NCI-H187 (cell line): ENCODE measurements at places on chromosomes 3 and 15.
A peak's percentile ranks its signal among the peaks of the same experiment; 100 is the strongest.

- DNase-seq, result no peak
These were observed 1.1 kb upstream of the TRIM71 start for GRCh38 chr3:32816439-32817256.

GRCh38 chr3:172244011-172244410 lies 204.2 kb downstream of the GHSR start:
- no peak for DNase-seq

GRCh38 chr3:194382196-194382891 lies 12.8 kb upstream of the LRRC15 start:
- DNase-seq, result no peak

- DNase-seq, result no peak
These were observed 26.6 kb downstream of the CLDN18 start for GRCh38 chr3:138036572-138036971.

- DNase-seq, result no peak
These were observed 63.2 kb downstream of the ILDR1 start for GRCh38 chr3:121958801-121959200.

DNA sequence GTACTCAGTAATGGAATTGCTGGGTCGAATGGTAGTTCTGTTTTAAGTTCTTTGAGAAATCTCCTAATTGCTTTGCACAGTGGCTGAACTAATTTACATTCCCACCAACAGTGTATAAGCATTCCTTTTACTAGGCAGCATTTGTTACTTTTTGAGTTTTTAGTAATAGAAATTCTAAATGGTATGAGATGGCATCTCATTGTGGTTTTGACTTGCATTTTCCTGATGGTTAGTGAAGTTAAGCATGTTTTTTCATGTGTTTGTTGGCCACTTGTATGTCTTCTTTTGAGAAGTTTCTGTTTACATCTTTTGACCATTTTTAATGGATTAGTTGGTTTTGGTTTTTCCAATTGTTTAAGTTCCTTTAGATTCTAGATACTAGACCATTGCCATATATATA lies 28.4 kb downstream of the TP63 start:
- DNase-seq, result no peak

- peak; percentile 2 for DNase-seq
These were observed 195.2 kb upstream of the DPPA4 start for GRCh38 chr3:109532257-109533216.

DNA sequence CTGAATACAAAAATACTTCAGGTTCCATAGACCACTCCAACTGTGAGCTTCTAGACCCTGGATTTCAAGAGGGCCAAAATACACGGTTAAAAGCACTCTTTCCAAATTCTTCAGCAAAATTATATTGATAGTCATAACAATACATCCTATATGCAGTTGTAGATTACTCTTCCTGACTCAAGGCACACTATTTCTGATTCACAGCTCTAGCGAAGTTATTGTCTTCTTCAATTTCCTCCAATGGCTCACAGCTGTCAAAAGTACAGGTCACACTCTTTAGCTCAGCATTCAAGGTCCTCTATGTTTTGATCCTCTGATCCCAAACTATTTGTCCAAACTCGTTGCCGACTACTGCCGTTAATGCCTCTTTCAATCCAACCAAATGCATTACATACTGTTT lies 13.5 kb upstream of the CCDC80 start:
- DNase-seq, result no peak

DNA sequence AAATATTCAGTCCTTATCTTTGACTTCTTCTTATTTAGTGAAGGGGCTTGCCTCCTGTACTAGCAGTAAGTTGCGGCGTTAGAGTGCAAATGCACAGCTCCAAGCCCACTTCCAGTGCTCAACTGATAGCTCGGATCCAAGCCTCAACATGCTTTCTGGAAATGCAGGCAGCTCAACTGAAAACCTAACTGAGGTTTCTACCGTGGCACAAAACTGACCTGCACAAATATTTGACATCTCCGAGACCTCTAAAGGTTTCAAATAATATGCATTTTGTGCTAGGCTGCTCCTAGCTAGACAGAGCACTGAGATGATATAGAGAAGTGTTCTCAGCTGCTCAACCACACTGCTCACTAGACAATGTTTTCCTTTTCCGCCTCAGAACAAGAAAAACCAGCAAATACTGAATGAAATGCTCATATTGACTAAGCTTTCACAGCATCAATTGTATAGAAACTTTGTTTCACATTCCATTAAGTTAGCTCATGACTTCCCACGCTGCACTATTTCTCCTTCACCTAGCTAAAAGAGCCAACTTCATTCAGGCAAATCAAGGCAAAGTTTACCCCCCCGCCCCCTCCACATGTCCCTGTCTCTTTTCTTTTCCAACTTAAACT lies 822 bp downstream of the ZNF385D start:
- DNase-seq, result no peak

DNA sequence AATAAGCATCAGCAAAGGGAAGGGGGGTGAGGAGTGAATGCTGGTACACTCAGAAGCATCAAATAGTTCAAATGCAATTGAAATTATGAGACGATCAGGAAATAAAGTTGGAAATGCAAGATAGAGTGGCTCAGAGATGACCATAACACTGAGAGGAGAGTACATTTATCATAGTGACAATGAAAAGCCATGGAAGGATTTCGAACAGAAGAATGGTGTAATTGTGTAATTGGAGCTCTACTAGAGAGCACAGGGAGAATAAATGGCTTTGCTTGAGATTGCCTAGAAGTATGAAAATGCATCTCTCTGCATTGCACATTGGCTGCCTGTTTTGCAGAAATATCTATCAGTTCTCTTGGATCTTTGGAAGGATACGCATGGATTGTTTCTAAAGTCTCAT lies 163.3 kb downstream of the TP63 start:
- DNase-seq, result no peak

GRCh38 chr15:40333922-40334492 lies 6.7 kb downstream of the CCDC9B start:
- no peak for DNase-seq

DNA sequence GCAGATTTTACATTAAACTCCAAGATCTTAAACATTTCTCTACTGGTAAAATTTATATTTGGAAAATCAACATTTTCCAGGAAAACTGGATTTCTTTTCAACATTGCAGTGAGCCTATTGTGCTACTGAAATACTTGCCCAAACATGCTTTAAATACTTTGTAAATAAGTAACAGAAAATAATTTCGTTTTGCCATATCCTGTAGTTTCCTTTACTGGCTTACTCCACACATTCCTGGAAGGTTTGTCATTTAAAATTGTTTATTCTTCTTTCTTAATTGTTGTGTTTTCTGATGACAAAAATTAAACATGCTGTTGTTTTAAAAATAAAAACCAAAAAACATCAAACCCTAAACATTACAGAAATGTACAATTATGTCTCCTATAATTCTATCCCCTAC lies 22.0 kb downstream of the ACAD11 start:
- DNase-seq, result no peak

DNA sequence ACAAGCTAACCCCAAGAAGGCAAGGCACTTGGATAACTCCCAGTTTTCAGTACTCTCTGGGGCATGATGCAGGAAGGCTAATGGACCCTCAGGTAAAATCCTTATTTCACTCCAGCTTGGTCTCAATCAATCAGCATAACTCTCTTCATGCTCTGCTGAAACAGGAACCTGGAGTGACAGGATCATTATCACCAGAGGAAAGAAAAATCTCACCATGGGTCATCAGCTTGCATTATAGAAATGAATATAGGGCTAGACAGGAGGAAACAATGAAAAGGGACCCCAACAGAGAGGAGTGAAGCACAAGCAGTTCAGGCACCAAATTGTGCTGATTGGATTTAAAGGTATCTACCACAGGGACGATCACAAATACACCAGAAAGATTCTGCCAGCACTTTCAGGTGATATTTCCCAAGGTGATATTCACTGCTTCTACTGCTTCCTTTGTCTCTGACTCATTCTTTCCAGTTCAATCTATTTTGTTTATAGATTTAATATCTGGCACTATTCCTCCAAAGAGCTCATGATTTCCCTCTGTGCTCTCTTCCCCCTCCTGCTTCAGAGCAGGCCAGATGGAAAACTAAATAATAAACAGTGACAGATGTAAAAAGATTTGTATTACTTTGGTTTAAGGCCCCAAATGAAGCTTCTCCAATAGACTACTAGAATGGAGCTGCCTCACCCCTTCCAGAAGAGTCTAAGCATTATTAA lies 22.9 kb upstream of the THUMPD3 start:
- no peak for DNase-seq

GRCh38 chr3:108251844-108252243 lies 29.6 kb upstream of the IFT57 start:
- DNase-seq, result no peak

DNA sequence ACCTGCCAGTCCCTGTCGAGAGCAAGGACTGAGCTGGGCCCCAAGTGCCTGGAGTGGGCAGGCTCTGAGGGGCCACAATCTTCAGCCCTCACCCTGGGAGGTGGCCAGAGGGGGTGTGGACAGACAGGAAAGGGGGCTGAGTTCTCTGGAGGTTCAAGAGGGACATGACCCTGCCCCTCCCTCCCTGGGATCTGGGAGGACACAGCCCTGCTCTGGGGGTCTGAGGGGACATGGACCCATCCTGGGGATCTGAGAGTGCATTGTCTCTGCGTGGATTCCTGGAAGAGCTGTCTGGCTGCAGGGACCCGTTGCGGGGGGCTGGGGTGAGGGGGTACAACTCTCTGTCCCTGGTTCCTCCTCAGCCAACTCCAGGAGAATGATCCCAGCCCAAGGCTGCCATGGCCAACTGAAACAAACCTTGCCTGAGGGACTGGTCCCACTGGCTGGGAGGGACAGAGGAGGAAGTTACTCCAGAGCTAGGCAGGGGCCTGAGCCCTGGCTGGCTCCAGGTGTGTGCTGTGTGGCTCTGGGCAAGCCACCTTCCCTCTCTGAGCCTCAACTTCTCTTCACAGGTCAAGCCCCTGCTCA lies 29.0 kb downstream of the PTH1R start:
- DNase-seq, result no peak

- no peak for DNase-seq
These were observed 60.2 kb downstream of the SCN5A start for GRCh38 chr3:38588995-38589937.

- DNase-seq, result no peak
These were observed 72.6 kb downstream of the PLSCR2 start for GRCh38 chr3:146396792-146397191.

DNA sequence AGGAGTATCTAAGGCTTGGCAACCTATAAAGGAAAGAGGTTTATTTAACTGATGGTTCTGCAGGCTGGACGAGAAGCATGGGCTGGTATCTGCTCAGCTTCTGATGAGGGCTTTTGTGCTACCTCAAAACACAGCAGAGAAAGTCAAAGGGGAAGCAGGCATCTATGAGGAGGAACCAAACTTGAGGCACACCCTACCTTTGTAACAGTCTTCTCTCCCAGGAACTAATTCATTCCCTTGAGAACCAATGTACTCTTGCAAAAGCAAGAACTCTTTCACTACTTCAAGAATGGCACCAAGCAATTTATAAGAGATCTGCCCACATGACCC lies 109.0 kb downstream of the CGGBP1 start:
- DNase-seq, result no peak

GRCh38 chr3:178771511-178771910 lies 235.3 kb downstream of the KCNMB2 start:
- DNase-seq, result no peak

- DNase-seq, result no peak
These were observed 74.0 kb downstream of the AKAP13 start for GRCh38 chr15:85454403-85454802.

DNA sequence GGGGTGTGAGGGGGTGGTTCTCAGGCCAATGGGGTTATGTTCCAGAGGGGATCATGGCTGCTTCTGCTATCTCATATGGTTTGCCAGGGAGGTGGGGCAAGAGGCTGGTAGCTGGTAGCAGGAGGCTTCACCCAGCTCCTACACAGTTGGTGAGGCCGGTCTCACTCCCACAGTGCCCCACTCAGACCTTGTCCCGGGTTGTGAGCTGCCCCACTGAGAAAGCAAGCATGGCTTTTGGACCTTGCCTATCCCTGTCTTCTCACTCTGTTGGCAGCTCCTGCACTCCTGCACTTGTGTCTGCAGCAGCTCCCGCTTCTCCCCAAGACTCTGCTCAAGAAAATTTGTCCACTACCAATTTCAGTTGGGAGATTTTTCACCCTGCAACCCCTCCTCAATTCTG lies 46.1 kb downstream of the MYRIP start:
- no peak for DNase-seq

DNA sequence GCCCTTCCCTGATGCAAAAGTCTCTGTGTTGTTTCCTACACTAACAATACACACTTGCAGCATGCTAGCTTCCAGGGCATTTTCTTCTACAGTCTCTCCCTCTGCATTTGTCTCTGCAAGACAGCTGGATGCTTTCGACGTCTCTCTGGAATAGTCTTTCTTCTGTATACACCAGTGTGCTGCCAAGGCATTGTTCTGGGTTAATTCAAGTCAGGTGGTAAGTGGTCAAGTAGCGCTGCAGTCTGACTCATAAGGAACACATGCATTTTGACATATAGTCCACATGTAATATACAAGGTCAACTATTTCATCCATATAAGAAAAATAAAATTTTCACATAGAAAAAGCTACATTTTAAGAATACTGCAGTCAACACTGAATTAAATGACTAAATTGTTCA lies 92.7 kb downstream of the MYLK start:
- no peak for DNase-seq
